Stimulated activated CD4-positive, alpha-beta T cell treated with anti-CD3 and anti-CD28 coated beads, Interleukin-4, amount 100 ng/mL, for 1 hour (primary cell): ENCODE measurements at places on chromosomes 2 and 18.

DNA sequence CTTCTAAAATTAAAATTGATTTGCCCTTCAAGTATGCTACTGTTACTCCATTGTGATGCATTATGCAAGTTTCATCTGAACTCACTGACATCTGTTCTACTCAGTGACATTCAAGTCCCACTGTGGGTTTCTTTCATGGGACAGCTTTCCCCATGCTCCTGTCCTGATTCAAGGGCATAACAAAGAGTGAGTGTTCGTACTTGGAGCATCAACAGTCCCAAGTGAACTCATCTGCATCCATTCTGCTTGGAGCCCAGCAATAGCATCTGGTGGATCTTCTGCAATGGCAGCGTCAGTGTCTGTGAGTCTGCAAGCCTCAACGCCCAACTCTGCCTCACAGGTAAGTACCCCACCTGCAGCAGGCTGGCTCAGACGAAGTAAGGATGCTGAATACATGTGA, 27.5 kb downstream of the BUB1 start:
- DNase-seq: no peak

DNA sequence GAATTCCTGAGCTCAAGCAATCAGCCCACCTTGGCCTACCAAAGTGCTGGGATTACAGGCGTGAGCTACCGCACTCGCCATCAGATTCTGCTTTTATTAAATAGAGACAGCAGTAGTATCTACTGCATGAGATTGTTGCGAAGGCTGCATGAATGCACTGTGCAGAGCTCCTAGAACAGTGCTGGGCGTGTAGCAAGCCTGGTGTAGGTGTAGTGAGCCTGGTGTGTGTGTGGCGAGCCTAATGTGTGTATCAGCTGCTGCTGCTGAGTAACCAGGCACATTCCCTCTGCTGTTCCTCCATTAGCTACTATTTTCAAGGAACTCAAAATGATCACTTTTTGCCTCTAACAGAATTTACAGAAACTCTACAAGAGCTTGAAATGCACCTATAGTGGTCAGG, 57.6 kb downstream of the PTPRM start:
- DNase-seq: no peak

- DNase-seq: no peak
Observed at GRCh38 chr2:178962805-178963433, 87.0 kb downstream of the CCDC141 start.

GRCh38 chr2:51535763-51536162, 503.8 kb upstream of the NRXN1 start:
- DNase-seq: no peak

GRCh38 chr2:103785432-103785831, 1023.6 kb downstream of the TMEM182 start:
- no peak for DNase-seq

DNA sequence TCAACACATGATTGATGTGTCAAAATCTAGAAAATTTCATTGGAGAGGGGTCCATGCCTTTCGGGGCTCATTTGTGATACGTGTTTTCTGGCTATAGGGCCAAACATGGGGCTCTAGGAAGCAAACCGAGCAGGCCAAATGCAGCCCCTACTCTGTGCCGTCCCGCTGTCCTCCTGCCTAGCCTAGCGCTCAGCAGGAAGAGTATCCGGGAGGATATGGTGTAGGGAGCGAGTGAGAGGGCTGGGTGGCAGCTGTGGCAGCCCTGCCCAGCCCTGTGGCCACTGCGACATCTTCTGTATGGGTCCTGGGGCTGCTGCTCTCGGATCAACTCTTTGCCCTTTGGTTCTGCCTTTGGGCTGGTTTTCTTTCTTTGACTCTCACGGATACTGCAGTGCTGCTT, 120.1 kb upstream of the MAP3K20 start:
- DNase-seq: no peak

GRCh38 chr2:73283545-73284295, 558 bp downstream of the FBXO41 start:
- peak; percentile 32 for DNase-seq

- DNase-seq: peak; percentile 33
Observed at GRCh38 chr2:47907039-47907781, 912 bp upstream of the FBXO11 start.

DNA sequence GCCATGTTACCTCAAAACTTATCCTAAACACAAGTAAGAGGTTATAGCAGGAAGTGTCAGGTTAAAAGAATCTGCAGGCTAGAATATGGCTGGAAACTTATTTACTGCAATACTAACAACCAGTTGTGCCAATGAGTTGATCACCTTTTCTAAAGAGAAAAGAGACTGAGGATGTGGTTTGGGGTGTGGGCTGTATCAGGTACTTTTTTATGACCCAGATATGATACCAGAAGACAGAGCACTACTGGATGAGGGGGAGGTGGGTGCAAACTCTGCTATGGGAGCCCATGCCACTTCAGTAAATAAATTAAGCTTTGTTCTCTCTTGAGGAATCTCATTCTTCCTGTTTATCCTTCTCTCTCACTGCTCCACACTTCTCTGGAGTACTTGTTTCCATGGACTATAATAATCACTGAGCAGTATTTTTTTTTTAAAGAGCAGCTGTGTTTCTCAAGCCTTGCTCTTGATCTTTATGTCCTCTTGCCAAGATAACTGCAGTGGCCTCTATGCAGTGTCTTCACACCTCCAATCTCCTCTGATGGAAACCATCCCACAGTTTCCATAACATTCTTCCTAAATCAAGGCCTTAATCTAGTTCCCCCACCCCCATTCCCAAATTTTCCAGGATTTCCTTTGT, 51.2 kb upstream of the NOSTRIN start:
- DNase-seq: peak; percentile 7

DNA sequence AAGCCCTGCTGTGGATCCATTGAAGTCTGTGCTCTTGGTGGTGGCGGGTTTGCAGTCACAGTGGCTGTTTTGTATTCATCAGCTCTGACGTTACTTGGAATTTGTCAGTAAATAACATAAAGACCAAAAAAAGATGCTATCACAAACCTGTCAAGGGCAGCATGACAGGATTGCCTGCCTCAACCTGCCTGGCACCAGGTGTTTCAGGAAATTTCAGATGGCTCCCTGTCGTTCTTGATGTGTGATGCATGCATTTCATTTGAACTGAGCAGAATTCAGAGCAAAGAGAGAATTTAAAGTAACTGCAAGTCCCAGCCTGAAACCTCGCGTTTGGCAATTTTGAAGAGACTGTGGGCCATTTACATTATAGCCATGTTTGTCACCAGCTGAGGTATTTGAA, 50.3 kb upstream of the EPC2 start:
- DNase-seq: no peak

DNA sequence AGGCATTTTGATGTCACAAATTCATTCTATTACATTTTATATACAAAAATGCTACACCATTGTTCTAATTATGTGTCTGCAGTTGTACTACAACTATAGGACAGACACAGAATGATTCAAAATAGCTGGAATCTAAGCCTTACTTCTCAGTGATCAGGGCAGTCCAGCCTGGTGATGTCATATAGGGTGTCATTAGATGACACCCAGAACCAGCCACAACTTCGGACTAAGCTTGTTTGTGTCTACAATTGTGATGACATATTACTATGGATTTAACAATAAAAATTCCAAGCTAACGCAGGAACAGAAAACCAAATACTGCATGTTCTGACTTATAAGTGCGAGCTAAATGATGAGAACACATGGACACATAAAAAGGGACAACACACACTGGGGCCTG, 31.0 kb downstream of the M1AP start:
- no peak for DNase-seq

- no peak for DNase-seq
Observed at GRCh38 chr18:33212363-33212762, 228.2 kb downstream of the CCDC178 start.

DNA sequence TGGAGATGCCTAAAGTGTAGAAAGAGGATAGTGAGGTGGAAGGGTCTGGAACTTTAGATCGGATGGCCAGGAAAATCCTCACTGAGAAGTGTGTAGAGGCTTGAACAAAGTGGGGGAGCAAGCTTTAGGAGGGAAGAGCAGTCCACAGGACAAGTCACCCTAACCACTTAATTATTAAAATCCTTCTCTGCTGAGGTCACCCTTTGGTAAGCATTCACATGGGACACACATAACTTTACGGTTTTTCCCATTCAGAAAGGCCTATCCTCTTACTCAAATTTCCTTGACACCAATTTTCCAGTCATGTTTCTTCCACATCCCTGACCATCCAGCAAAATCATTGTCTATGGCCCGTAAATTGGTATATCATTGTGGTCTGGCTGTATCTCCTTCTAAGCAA, 31.0 kb upstream of the ZEB2 start:
- no peak for DNase-seq

DNA sequence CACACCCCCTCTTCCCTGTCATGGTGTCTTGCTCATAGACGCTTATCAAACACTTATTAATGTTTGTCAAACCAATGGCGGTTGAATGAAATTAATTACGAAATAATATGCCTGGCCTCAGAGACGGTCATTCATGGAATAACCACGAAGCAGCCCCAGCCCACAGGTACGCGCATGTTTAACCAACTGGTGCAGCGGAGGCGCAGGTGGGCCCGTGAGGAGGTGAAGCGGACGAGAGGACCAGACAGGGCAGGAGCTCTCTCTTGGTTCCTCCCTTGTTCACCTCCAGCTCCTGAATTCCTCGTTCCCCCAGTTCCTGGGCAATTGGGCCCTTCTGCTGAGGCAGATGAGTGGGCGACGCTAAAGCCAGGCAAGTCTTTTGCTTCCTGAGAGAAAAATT, 169.8 kb downstream of the TNS1 start:
- DNase-seq: no peak
